ENCODE measurements at places on chromosomes 13 and 19. TPM values are rescaled to one million over a fixed set of nuclear protein-coding genes. Genes with fewer than 3 reads are reported as not detected.

DNA sequence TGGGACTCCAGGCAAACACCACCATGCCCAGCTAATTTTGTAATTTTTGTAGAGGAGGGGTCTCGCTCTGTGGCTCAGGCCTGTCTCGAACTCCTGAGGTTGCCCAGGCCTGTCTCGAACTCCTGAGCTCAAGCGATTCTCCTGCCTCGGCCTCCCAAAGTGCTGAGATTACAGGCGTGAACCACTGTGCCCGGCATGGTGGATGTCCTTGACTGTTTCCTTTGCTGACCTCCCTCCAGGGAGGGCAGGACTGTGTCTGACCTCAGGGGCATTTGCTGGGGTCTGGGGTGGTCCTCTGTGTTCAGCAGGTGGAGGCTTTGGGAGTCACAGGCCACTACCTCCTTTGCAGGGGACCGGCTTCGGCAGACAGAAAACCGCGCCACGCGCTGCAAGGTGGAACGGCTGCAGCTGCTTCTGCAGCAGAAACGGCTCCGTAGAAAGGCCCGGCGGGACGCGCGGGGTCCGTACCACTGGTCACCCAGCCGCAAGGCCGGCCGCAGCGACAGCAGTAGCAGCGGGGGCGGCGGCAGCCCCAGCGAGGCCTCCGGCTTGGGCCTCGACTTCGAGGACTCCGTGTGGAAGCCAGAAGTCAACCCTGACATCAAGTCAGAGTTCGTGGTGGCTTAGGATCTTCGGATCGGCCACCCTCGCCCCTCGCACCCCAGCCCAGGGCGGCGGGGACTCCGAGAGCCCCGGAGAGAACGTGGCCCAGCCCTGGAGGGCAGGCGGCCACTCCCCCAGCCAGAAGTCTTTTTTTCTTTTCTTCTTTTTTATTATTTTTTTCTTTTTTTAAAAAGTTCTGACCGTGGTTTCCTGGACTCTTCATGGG lies 8.5 kb downstream of the MIDN start:
- DNase-seq: no peak

GRCh38 chr13:22703601-22704209 lies 477.1 kb upstream of the SGCG start:
- no peak for DNase-seq

GRCh38 chr13:107713314-107713713 lies 502.0 kb downstream of the LIG4 start:
- DNase-seq: no peak

Gene PAN3
- total RNA-seq: 8.0 TPM

Gene ONECUT3
- 0.03 TPM for total RNA-seq

DNA sequence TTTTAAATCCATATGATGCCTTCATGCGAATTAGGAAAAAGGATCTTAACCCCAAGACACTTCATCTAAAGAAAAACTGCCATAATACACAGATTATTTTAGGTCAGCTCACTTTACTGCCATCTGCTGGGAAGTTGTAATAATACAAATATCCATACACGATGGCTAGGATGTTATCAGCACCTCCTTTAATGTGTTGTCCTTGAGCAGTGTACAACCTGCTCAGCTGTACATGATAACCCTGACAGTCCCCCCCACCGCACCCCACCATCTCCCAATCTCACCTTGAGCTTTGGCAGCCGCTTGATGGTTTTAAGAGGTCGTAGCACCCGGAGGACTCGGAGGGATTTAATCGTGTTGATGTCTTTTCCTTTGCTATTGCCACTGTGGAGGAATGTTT lies 112.2 kb downstream of the IER2 start:
- DNase-seq: no peak

DNA sequence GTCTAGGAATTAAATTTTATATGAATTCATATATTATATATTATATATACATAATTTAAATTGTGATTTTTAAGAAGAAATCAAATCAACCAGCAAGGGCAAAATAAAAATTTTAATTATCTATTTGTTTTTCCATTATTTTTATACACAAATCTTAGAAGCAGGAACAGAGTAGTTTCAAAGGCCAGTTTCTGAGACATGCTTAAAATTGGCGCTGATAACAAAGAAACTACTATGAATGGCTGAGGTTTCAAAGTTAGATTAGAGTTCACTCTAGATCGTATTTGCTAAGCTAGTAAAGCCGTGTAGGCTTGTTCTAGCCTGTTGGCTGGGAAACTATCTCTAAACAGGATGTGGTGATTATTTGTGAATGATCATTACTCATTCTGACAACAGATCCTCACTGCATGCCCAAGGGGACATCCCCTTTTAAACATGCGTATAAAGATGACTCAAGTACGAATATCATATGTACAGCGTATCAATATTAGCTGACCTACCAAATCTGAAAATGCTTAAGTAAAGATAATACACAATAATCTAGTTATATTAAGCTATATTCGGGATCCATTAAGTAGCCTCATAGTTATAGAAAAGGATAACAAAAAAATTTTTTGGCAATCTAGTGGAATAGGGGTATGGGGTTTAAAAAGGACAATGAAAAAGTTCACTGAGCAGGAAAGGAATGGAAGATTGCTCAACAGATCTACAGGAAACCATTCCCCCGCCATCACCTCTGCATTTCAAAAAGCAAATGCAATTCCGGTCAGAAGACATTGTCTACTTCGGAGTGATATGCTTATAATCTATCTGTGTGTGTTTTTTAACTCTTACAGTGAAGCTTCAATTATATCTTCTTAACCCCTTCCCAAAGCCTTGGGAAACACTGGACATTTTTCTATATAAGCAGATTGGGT lies 150.1 kb downstream of the SHISA2 start:
- no peak for DNase-seq

DNA sequence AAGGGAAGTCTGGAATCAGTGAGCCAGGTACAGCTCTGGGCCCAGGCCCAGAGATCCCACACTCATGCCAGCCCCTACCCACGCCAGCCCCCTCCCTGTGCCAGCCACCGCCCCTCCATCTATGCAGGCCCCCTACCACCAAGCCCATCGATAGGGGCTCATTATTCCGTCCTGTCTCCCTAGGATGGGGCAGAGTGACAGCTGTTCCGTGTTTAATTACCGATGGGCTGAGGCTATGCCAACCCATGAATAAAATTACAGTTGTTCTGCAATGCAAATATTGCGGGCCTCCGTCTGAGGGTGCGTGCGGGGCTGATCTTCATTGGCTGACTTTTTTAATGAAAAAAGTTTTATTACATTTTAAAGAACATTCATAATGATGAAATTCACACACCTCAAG lies 35.6 kb upstream of the PEPD start:
- DNase-seq: no peak

DNA sequence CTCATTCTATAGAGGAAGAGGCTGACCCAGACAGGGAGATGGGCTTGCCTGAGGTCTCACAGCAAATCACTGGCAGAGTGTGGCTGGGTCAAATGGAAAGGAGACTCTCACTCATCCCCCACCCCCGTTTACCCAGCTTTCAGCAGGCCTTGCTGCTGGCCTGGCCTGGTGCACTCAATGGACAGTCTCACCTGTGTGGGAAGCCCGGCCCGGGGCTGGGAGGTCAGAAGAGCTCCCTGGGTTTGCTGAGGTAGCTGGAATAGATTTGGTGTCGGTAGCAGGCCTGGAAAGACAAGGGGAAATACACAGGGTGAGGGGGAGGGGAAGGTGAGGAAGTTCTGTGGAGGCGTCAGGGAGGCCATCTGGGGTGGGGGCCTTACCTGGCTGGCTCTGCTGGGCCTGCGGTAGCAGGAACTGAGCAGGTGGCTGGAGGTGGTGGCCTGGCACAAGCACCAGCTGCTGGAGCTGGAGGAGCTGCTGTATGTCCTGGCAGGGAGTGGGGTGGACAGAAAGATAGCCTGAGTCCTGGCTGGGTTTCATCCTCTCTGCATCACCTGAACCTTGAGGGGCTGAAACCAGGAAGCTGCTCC lies 23.5 kb downstream of the ZNF574 start:
- DNase-seq: no peak

Gene PSG2
- not detected for total RNA-seq

Gene LRRC25
- 2.2 TPM for total RNA-seq

GRCh38 chr13:66879988-66880387 lies 350.1 kb downstream of the PCDH9 start:
- no peak for DNase-seq

DNA sequence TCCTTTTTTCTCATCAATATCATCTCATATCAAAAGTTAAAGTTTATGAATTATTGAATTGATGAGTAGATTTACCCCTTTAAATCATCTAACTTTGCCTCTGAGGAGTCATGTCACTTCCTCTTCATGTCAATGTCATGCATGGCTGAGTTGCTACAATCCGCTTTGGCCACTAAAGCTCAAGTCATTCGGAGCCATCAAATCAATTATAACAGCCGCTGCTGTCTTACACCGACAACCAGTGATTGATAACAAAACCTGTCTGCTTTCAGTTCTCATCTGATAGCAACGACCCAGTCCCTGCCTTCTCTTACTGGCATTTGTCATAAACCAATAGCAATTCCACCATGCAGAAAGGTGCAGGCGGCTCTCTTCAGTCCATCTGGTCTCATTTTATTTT lies 429.3 kb downstream of the DIAPH3 start:
- DNase-seq: no peak

Gene CASP14
- not detected for total RNA-seq

DNA sequence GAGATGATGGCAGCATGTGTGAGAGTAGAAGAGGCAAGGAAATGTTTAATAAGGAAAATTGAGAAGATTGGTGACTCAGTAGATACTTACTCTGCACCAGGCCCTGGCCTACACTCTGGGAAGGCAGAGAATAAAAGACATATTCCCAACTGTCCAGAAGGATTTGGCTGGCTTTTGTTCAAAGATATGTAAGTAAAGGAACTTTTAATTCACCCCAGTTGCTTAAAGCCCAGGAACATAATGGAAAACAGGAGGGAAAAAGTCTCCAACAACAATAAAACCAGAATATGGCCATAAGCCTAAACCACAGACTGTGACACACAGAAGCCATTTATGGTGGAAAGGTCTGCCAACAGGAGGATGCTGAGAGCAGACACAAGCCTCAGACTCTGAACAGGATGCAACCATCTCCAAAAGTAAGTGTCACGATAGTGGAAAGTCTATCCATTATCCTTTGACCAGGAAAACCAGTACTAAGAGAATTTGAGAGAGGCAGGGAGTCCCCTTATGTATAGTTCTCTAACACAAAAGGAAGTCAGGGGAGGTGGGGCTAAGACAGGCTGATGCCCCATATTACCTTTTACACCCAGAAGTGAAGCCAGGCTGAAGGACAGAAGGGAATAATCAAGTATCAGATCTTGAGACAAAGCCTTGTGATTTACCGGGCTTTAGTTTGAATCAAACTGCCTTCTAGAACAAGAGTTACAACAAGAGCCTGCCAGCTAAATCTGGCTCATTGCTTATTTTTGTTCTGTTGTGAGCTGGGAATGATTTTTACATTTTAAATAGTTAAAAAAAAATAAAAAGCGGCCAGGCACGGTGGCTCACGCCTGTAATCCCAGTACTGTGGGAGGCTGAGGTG lies 169.5 kb upstream of the STARD13 start:
- DNase-seq: no peak

DNA sequence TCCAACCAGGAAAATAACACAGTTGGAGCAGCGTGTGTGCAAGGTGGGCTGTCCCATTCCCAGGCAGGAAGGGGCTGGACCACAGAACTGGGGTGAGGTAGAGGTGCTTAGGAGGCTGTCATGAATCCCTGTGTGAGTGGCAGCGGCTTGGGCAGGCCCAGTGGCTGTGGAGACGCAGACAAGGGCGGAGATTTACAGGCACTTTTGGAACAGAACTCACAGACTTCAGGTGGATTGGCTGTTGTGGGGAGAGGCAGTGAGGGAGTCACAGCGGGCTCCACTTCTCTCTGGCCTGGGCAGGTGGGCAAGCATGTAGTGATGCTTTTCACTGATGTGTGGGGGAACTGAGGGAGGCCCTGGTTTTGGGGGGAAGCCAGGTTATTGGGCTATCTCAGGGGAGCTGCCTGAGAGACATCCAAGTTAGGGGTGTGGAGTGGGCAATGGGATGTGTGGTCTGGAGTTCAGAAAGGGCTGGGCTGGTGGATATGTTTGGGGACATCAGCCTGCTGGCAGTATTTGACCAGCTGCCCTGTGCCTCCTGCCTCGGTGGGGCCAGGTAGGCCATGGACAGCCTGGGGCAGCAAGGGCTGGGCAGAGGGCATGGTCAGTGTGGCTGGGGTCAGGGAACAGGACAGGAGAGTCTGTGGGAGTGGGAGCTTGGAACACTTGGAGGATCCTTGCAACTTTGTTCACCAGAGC lies 27.0 kb upstream of the ZNF492 start:
- no peak for DNase-seq

GRCh38 chr19:8655340-8655709 lies 24.9 kb downstream of the NFILZ start:
- DNase-seq: no peak
